Neural progenitor cell (in vitro differentiated cells): ENCODE measurements at places on chromosomes 11 and 22. TPM values are rescaled to one million over a fixed set of nuclear protein-coding genes. Genes with fewer than 3 reads are reported as not detected.

GRCh38 chr22:19395276-19395675 lies 36.3 kb downstream of the HIRA start:
- DNase-seq = no peak

GRCh38 chr22:24429411-24430365 lies 2.3 kb downstream of the ADORA2A start:
- DNase-seq = no peak

DNA sequence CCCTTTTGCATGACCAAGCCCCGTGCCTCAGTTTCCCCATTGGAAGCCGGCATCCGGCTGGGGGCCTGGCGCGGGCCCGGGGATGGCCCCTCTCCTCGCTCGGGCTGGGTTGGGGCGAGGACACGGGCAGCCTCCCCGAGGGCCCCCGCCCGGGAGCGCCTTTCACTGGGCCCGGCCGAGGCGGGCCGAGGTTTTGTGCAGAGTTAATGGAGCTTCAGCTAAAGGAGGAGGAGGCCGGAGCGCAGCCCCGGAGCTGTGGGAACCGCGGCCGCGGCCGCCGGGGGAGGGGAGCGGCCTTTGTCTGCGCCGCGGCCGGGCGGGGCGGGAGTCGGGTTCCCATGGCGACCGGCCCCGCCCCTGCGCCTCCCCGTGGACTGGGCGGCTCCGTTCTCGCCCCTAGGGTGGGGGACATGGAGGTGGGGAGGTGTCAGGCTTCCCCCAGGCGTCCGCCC lies 1.4 kb upstream of the MAPK11 start:
- peak; percentile 96 for DNase-seq

GRCh38 chr11:76623171-76623883 lies 47.2 kb downstream of the LRRC32 start:
- DNase-seq = no peak

GRCh38 chr11:95605271-95605940 lies 184.2 kb downstream of the FAM76B start:
- DNase-seq = no peak

- no peak for DNase-seq
These were observed 5.5 kb downstream of the CATSPER1 start for GRCh38 chr11:66020618-66021357.

CECR2 gene
- total RNA-seq = 67.8 and 72.8 TPM in 2 replicates

OR8A1 gene
- total RNA-seq = not detected in 2 replicates

WBP2NL gene
- not detected in 2 replicates for total RNA-seq
